ENCODE measurements at places on chromosomes 2 and 18.

DNA sequence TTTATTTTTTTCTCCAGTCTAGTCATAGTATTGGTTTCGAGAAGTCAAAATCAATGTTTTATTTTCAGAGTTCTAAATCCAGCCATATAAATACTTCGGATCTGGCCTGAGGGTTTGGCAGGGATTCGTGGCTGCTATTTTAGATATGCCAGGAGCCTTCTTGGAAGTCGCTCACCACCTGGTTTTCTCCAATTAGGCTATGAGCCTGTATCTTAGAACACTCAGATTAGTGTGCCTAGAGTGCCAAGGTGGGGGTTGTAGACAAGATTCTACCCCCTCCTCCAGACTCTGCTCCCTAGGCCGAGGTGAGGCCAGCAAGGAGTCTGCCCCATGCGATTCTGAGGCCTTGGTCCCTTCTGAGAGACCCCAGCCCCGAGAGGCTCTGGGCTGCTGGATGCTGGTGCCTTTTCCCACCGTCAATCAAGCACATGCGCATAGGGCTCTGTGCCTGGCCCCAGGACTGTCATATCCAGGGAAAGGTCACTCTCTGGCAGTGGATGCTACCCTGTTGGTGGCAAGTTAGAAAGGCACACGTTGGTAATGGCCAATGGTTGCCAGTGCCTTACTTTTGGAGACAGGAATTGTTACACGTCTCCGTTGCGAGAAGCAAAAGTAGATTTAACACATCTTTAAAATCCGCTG lies 197.1 kb downstream of the AGAP1 start:
- no peak for DNase-seq

GRCh38 chr2:64699712-64700111 lies 46.0 kb upstream of the SERTAD2 start:
- DNase-seq, result no peak

- DNase-seq, result no peak
Measured at GRCh38 chr2:218788529-218789255, 6.7 kb downstream of the CYP27A1 start.

GRCh38 chr2:137199751-137200150 lies 434.4 kb downstream of the THSD7B start:
- DNase-seq, result no peak

DNA sequence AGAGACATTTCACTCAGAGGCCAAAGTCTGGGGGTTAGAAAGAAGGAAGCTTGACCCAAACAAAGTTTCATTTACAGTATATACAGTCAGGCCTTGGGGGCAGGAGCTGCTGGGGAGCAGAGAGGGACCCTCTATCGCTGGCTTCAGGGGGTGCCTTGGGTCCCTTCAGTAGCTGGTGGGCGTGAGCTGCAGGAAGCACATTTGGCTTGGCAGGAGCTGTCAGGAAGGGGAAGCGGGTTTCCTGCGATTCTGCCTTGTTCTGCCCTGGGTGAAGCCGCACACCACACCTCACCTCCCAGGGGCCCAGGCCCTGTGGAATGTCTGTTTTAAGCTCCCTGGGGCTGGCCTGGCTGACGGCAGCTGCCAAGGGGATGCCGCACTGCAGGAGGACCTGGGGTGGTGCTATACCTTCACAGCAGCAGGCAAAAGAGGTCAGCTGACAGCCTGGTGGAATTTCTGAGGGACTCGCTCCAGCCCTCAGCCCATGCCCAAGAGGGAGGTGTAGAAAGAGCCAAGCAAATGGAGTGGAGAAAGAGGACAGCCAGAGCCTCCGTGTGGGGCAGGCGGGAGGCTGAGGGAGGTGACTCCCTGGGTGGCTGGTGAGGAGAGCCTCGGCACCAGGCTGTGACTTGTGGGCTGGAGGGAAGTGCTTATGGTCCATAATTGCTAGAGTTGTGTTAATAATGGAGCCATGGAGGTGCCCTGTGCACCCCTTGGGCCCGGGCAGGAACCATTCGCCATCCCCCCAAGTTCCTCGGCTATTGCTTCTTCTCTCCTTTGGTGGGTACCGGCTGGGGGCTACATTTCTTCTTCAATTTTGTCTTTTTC lies 43.9 kb downstream of the PSD4 start:
- no peak for DNase-seq

- DNase-seq, result no peak
Measured at GRCh38 chr2:177553176-177553884, 160.8 kb downstream of the AGPS start.

DNA sequence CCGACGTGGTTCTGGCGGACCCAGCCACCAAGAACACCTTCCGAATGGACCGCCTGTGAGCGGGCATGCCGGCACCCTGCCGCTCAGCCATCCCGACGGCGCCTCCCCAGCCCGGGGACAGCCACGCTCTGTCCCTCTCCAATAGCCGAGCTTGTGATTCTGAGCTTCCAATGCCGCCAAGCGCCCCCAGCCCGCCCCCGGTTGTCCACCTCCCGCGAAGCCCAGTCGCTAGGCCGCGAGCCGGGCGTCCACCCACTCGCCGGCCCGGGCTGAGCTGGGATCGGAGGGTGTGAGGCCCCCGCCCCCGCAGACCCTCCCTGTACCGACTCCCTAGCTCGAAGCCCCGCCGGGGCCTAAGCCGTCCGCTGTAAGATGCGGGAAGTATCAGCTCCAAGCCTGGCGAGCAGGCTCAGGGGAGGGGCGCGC lies 1195.1 kb upstream of the CHAC2 start:
- no peak for DNase-seq

DNA sequence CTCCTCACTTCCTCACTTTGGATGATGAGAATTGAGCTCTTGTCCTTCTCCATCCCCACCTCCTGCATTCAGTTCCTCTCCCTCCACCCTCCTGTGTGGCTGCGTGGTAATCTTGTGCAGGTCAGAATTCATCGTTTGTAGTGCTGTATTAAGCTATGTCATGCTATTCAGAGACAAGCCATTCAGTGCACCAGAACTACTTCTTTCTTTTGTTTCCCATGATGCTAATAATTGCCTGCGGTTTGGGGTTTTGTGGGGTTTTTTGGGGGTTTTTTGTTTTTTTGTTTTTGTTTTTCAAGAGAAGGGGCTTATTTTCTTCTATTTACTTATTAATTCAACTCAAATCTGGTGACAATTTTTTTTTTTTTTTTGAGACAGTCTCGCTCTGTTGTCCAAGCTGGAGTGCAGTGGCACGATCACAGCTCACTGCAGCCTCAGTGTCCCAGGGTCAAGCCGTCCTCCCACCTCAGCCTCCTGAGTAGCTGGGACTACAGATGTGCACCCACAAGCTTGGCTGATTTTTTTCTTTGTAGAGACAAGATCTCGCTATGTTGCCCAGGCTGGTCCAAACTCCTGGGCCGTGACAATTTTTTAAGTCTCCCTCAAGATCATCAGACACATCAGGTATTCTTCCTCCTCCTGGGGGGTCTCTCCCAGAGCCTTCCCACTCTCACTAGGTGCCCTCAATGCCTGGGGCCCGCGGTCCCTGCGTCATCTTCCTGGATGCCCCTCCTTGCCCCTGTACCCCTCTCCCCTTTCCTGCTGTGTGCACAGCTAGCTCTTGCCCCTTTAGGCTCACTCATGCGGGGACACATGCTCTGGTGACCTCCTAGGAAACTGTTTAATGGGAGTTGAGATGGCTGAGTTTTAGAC lies 37.8 kb downstream of the MAL start:
- DNase-seq, result no peak

- no peak for DNase-seq
Measured at GRCh38 chr2:82959727-82960126, 1499.4 kb downstream of the SUCLG1 start.

DNA sequence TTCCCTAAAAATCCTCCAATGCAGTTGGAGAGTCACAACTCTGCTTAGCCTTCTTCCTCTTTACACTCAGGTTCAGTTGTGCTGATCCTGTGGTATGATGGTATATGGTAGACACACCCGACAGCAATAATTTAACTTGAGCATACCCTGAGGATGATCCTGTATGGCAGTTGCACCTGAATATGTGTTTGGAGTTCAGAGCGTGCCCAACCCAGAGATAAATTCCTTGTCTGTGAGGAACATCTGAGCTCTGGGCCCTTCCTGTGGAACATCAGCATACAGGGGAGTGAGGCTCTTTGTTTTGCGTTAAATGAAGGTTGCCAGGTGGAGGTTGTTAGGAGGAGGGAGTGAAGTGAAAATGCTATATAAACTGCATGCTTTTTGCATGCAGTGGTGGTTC lies 187.7 kb downstream of the MYO3B start:
- DNase-seq, result no peak

DNA sequence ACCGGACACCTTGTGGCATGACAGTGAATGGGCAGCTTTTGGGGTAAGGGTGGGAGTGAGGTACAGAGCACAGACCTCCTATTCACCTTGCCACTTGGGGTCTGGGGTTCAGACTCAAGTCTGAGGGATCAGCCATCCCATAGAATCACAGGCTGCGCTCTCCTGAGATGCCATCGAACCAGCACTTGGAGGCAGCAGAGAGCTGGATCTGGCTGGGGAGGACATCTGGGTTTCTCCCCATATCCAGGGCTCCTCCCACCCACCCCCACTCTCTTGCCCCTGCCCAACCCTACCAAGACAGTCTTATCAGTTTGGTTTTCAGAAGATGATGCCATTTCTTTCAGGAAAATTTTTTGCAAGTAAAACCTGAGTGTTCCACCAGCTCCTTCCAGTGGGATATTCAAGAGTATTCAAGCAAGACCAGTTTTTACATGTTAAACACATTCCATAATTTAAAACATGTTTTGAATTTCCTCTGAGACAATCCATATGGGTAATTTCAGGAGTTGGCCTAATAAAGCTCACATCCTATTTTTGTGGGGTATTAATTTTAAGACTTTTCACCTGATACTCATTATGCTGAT lies 29.2 kb upstream of the TEX44 start:
- no peak for DNase-seq

- no peak for DNase-seq
Measured at GRCh38 chr2:16284941-16285625, 344.7 kb downstream of the MYCN start.

- no peak for DNase-seq
Measured at GRCh38 chr2:199278099-199278498, 179.6 kb downstream of the SATB2 start.

DNA sequence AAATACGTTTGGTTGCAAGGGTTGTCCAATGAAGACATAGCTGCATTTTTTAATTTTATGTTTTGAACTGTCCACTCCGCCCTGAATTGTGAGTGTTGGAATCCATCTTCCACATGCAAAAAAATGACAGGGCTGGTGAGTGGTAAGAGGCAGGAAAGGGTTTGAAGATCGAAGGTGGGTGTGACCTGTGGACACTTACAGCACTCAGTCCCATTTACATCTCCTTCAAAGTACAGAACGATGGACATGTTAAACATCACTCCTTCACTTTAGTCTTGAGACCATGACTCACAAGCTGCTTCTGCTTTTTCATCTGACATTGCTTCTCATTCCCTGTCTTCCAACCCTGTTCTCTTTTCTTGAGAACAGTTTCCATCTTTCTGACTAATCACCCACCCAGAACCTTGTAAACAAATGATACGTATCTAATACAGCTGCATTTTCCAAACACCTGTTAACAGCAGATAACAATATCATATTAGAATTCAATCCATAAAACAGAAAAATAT lies 179.3 kb downstream of the ZNF516 start:
- no peak for DNase-seq

- no peak for DNase-seq
Measured at GRCh38 chr2:112293636-112294401, 18.4 kb downstream of the ZC3H6 start.

GRCh38 chr2:164538240-164538866 lies 82.9 kb downstream of the GRB14 start:
- DNase-seq, result peak; percentile 31

DNA sequence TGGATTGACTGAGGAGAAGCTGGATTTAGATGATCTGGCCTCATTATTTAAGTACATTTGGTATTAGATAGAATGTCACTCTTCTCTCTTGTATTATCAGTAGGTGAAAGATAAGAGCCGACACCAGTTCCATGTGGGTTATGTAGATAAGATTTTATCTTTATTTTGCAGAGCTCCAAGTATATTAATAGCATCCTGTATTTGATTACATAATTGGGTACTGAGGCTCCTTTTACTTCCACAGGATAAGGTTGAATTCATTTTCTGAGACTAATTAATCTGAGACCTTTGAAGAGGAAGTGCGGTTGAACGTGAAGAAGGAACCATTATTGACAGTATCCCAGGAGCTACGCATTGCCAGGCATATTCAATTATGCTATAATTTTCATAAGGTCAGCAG lies 32.8 kb upstream of the CD226 start:
- DNase-seq, result no peak

GRCh38 chr2:73177645-73178255 lies 24.6 kb upstream of the NOTO start:
- DNase-seq, result no peak

DNA sequence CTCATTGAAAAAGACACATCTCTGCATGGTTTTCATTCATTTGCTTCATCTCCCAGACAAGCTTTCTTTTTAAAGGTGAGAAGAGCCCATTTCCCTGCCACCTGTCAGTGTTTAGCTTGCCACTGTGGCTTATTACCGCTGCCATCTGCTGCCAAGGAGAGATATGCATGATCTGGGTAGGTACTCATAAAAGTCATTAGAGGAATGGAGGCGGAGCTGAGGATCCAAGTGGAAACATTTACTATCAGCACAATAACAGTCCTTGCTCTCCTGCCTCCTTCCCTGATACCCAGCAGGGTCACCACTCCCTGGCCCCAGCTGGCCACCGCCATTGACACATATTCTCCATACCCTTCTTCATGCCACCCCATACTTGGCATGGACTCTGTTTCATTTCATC lies 390.4 kb downstream of the TSN start:
- no peak for DNase-seq

DNA sequence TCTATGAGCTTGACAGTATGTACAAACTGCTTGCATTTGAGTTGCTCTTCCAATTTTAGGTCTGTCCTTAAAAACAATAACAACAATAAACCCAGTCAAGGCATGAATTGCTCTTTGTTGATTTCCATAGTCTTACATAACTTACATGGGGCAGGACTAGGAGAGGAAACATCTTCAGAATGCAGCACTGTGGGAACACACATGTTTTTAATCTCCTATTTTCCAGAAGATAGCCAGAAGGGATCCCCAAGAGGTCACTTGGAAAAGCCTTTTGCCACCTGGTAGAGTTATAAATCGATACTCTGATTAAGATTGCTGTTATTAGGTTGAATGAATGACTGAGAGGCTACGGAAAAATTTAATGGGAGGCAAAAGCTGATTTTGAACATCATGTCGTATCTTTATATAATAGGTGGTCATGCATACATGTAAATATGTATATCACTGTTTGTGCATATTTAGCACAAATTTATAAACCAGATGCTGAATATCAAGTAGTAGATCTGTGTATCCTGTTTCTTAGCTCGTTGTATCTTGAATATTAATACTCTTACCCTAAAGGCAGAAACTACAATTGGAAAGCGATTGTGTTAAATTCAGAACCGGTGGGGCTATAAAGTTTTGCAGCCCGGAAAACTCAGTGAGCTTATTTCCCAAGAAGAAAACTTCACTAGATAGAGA lies 479.4 kb upstream of the TCF4 start:
- no peak for DNase-seq

GRCh38 chr2:235017441-235017840 lies 65.6 kb downstream of the SH3BP4 start:
- no peak for DNase-seq

- DNase-seq, result peak; percentile 61
Measured at GRCh38 chr2:31337860-31338259, 76.7 kb downstream of the XDH start.
